ENCODE measurements at places on chromosomes 3 and 15.

- DNase-seq: no peak
Observed at GRCh38 chr15:46322753-46323152, 687.9 kb downstream of the SQOR start.

DNA sequence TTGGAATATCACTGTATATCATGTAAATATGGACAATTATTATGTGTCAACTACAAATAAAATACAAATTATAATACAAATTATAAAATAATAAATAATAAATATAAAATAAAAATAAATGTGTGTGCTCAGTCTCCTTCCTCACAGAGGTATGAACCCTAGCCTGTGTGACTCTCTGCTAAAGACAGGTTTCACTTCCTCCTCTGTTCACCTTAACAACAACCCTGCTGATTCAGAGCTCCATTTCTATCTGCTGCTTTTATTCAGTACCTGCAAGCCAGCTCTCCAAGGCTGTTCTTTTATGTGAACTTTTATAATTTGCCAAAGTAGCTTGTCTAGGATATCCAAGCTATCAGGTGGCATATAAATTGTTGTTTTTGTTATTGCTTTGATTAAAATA lies 610.7 kb upstream of the GRM7 start:
- DNase-seq: no peak

GRCh38 chr15:41656188-41656587 lies 4.0 kb upstream of the MGA start:
- DNase-seq: no peak

GRCh38 chr15:40258544-40258943 lies 19.7 kb downstream of the PAK6 start:
- no peak for DNase-seq

DNA sequence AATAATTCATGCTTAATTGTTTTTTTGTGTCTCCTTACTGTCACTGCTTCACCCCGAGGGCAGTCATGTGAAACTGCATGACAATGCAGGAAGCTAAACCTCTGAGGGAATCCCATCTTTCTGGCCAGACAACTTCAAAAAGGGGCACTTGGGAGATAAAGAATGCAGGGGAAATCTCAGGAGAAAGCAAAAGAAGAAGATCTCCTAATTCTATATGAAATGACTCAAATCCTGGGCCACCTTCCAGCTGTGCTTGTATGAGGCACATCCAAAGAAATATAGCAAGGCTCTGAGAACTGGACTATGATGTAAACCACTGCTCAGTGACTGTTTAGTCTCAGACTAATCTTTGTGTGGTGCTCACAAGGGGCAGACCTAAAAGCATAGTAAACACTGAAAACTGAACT lies 22.6 kb upstream of the UMPS start:
- no peak for DNase-seq

GRCh38 chr3:133563186-133563591 lies 10.3 kb upstream of the CDV3 start:
- DNase-seq: no peak

DNA sequence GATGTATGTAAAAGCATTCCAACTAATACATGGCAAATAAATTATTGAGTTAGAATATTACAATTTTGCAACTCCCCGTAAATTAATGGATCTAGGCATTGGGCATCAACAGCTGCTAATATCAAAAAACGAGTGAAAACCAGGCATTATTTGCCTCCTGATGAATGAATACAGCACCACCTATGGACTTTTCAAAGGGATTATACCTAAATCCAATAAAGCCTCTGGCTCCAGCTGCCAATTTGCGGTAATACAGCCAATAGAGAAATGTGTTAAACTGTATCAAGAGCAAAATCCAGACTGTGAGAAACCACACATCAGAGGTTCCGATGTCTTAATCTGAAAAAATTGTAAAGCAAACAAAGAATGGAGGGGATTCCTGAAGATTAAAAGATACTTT lies 16.3 kb upstream of the A4GNT start:
- DNase-seq: no peak

DNA sequence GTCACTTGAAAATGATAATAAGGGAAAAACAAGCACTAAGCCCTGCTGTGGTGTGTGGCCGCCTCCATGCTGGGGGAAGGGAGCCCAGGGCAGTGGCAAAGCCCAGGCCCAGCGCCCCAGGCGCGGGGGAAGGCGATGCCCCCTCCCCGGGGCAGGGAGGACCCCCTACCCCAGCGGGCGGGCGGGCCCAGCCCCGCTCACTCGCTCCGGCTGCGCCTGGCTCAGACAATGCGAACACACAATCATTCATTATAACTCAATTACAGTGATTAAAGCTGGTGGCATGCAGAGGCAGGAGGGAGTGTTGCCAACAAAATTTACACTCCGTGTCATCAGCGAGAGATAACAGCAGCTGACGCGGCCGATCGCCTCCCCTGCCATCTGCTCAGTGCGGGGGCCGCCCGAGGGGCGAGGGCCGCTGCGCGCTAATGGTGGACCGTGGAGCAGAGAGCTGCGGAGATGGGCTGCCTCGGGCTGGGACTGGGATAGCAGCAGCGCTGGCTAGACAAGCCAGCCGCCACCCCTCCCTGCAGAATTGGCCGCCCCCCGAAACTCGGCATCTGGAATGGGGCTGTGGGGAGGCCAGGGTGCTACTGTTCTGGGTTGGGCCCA lies 64.1 kb downstream of the TLE3 start:
- no peak for DNase-seq

- no peak for DNase-seq
Observed at GRCh38 chr3:172177803-172178316, 138.5 kb downstream of the FNDC3B start.

- no peak for DNase-seq
Observed at GRCh38 chr3:139225548-139225947, 118.3 kb upstream of the MRPS22 start.

- DNase-seq: no peak
Observed at GRCh38 chr15:47622055-47622454, 95.2 kb upstream of the SEMA6D start.

DNA sequence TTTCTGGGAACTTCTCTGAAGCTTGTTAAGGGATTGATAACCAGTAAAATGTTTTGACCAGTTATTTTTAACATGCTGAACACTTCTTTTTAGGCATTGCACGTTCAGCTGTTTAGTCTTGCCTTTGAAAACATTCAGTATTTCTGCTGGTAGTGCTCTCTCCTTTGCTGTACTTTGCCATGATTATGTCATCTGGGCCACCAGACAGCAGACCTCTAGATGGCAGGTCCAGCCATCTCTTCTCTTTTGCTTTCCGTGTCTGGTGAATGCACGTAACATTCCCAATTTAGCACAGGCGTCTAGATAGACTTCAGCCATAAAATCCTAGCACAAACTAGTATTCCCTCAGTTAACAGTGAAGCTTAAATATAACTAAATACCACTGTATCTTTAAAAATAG lies 57.8 kb downstream of the RAB7A start:
- no peak for DNase-seq

DNA sequence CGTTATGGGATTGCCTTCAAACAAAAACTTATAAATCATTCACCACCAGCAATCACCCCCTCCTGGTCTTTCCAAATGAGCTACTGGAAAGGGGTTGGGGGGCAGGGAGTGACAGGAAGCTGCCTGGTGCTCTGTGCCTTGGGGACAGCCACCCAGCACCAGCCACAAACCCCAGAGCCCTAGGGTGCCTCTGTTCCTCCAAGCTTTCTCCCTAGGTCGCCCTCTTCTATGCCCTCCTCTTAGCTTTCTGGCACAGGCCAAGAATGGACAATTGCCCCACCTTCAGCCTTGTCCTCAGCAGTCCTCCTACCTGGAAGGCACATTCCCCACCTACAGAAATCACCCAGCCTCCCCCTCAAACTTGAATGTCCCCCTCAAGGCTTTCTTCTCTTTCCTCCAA lies 3.3 kb downstream of the OXTR start:
- DNase-seq: no peak

DNA sequence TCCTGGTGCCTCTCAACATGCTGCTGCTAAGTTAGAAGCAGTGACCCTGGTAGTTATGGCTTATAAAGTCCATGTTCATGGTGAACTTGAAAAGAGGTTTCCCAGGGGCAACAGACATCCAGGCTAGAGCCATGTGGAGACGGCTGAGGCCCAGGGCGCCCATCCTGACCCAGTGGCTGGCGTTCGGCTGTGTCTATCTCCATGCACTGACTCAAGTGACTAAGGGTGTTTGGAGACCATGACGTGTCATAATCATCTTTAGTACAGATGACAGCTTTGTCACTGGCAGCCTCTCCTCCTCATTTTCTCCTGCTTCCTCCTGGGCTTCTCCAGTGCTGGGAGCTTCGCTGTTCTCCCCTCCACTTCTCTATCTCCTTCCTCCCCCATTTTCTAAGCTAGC lies 287.4 kb upstream of the LYSMD4 start:
- no peak for DNase-seq

DNA sequence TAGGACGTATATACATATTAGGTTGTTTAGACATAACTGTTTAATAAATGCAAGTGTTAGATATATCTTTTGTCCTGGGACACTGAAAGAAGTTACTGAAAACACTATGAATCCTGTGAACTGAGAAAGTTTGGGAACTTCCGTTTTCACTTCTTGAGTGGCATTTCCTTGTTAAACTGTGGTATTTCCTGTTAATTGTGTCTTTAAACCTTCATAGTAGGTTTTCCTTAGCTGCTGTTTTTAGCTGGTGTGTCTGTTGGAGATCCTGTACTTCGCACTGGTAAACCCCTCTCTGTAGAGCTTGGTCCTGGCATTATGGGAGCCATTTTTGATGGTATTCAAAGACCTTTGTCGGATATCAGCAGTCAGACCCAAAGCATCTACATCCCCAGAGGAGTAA lies 37.1 kb downstream of the ATP6V1A start:
- no peak for DNase-seq

DNA sequence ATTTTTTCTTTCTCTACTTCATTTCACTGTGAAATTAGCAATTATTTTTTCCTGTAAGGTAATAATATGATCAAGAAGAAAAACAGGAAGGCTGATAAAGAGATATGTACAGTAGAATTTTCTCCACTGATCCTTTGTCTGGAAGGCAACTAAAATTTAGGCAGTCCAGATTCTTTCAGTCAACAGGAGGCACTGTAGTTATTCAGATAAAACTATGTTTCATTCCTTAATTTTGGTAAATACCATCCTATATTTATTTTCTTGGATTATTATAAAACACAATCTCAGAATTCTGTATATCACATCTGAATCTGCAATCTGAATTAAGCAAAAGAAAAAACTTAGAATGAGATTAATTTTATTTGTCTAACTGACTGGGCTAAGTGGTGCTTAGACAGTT lies 343.2 kb downstream of the LSAMP start:
- DNase-seq: no peak

DNA sequence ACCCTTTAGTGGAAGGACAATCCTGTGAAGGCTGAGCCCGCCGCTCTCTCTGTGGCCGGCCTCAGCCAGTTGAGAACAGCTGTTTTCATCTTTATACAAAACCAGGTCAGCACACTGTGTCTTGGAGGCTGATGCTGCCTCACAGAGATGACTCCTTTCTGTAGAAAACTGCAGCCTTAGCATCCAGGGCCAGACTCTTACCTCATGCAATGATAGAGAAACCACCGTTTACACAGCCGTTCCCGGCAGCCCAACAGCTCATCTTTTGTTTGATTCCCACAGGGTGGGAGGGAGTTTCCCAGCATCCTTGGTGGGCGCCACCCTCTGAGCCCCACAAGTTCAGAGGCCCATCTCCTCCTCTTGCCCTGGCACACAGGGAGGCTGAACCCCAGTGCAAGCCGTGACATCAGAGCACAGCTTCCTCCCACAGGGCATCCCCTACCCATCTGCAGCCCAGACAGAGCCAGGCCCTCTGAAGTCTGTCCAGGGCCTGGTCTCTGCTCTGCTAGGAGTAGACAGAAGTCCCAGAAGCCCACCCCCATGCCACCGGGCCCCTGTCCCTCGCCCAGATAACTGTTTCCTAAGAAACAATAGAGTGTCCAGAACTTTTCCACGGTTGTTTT lies 105.0 kb downstream of the LRRK1 start:
- DNase-seq: no peak

GRCh38 chr3:9695345-9695744 lies 8.3 kb upstream of the CPNE9 start:
- DNase-seq: no peak

DNA sequence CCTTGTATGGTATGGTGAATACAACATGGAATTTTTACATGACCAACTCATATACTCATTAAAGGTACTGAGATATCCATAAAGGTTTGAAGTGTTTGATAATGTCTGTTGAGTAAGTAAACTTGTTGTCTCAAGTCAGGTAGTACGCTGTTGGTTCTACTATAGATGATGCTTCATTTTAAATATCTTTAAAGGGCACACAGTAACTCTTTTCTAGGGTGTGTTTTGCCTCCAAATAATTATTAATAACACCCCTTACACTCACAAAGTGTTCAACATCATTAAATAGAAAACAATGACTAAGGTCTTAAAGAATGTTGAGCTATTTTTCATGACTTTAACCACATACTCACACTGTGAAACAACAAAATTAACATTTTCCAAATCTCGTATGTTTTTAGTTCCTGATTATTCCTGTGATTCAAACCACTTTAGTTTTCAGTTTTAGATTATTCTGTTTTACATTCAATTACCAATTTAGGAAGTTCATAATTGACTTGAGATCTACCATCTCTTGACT lies 220.0 kb upstream of the NANOGP8 start:
- DNase-seq: no peak
